ENCODE measurements at places on chromosomes 5 and 9. TPM values are rescaled to one million over a fixed set of nuclear protein-coding genes. Genes with fewer than 3 reads are reported as not detected.

CER1 gene
- not detected for total RNA-seq

ARHGEF39 gene
- 1.2 TPM for total RNA-seq

DNA sequence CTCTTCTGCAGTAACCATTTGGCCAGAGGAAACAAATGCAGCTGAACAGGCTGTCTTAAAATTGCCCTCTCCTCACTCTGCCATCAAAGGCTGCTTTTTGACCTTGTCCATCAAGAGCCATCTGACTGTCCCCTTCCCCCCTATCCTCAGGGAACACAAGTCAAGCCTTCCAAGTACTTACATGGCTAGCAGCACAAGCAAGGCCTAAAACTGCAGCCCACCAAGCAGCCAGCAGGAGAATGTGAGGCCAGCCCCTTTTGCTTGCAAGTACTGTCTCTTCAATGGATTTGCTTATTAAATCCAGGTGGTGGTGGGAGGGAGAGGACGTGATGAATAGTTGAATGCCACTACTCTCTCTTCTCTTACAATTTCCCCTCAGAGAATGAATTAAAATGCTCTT, 83.5 kb downstream of the HTR1A start:
- no peak for DNase-seq

PDE6A gene
- total RNA-seq: 0.25 TPM

DNA sequence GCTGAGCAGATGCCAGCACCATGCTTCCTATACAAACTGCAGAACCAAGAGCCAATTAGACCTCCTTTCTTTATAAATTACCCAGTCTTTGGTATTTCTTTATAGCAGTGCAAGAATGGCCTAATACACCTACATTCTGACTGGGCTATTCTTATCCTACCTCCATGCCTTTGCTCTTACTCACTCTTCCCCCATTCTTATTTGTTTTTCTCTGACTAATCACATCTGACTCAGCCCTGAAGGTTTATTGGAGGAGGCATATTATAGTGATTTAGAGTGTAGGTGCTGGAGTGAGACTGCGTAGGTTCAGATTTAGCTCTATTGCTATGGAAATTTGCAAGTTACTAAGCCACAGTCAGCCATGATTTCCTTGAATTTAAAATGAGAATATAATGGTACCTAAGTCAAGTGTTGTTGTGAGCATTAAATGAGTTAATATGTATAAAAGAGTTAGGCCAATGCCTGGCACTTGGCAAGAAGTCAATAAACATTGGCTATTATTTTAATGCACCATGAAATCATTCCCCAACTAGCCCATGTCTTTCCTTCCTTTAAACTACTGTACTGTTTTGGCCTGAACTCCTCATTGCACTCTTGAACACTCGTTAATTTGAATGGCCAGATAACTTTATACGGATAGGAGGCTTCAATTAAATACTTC, 531.2 kb upstream of the ZNF608 start:
- no peak for DNase-seq

CBY3 gene
- total RNA-seq: not detected
